ENCODE measurements at places on chromosomes 12 and 14.

DNA sequence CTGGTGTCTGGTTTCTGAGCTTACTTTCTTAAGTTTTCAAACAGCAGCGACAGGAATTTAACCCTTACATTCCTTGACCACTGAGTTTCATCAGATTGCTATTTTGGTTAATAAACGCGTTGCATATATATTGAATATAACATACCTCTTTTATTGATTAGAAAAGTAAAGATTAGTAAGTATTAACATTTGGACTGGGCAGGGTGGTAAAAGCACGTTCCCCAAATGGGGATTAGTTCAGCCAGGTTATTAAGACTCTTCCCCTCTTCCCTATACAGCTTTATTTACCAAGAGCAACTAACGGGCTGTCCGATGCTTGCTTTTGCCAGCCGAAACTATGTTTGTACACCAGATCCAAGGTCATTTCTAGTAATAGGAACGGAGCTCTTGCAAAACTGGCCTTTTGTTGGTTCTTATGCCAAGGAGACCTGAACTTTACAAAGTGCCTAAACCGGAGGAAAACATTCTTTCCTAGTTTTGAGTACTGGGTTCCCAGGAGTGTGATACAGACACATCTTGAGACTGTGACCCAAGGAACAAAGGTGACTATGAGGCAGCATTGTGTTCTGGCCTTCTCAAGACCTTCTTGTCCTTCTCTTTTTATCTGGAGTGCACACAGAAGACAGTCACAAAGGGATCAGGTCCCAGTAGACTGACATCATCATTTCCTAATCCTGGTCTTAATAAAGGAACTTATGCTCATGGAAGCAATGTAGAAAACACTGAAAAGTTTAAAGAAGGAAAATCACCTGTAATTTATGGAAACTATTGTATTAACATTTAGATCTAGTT, 2.6 kb downstream of the GLRX5 start:
- no peak for DNase-seq

DNA sequence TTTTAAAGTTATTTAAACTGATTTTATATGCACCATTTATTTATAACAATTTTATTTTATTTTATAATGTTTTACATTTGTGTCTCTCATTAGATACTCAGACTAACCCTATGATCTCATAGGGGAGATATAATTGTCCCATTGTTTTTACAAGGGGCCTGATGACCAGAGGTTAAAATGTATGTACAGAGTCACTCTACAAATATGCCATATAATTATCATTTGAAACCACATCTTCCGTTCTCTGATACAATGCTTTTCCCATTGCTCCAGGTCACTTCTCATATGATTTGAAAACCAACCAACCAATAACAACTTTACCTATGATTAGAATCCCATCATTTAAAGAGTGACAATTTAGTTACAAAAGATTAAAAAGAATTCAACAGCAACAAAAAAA, 137.8 kb downstream of the GPHN start:
- DNase-seq, result no peak

DNA sequence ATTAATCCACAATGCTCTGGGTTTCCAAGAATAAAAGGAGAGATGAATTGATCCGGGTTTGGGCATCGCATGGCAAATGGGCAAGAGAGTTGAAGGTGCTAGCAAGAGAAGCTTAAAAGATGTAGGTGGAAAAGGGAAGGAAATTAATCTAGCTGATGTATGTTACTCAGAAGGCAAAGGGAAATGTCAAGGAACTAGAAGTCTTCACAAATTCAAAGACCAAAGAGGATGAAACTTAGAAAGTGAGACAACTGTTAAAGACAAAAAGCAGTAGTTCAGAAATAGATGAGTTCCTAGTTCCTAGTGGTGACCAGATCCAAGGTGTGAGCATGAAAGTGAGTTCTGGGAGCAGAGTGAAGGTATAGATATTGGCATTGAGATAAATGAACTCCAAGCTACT, 228.3 kb downstream of the SEC23A start:
- no peak for DNase-seq

GRCh38 chr12:110279566-110280375, 1.3 kb upstream of the ATP2A2 start:
- no peak for DNase-seq

GRCh38 chr12:46723629-46724419, 102.0 kb downstream of the SLC38A4 start:
- no peak for DNase-seq
